ENCODE measurements at places on chromosomes 5 and 9.

DNA sequence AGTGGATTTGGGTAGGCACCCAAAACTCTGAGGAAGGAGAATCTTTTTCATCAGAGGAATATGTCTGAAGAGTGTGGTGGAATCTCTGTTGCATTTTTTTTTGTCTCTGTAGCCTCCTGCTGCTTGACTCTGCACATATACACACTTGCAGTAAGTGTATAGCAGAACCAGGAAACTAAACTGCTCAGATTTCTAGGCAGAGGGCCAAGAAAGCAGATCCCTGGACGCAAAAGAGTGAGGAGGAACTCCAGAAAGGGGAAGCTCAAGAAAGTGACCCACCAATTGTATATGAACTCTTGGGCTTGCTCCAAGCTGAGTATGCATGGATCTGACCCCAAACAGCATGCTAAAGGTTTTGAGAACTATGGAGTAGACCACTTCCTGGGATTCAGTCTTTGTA lies 181.8 kb downstream of the GADD45G start:
- H3K36me3 ChIP-seq = no peaks in the 10 kb centered on the region
- no peak for ATAC-seq
- no peak overlapping the region for H3K4me3 ChIP-seq

GRCh38 chr9:8633784-8634183 lies 834.2 kb upstream of the DMAC1 start:
- no peak overlapping the region for H3K27ac ChIP-seq
- H3K36me3 ChIP-seq = no peaks in the 10 kb centered on the region
- H3K4me1 ChIP-seq = no peaks in the 10 kb centered on the region
- peaks cover 7% of the 10 kb centered on the region for H3K27me3 ChIP-seq

GRCh38 chr5:58444805-58445204 lies 15.1 kb downstream of the PLK2 start:
- ATAC-seq = no peak
- H3K4me3 ChIP-seq = no peak overlapping the region
- H3K4me1 ChIP-seq = no peaks in the 10 kb centered on the region
- no peak overlapping the region for H3K27ac ChIP-seq
- peaks cover 24% of the 10 kb centered on the region for H3K27me3 ChIP-seq
- H3K36me3 ChIP-seq = no peaks in the 10 kb centered on the region

DNA sequence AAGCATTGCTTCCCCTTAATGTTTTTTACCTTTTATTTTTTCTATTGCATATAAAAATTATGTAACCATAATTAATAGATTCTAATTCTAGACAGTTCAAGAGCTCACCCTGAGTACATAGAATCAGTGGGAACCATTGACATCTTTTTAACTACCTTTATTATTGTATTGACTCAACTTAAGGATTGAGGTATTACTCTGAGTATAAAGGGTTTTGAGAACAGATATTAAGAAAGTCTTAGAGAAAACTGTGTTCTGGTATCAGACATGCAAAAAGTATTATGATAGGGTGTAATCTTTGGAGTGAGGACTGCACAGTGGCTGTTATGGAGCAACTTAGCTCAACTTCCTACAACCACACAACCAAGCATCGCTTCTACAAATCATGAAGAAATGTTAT lies 8.9 kb downstream of the SPEF2 start:
- no peaks in the 10 kb centered on the region for H3K27me3 ChIP-seq
- peaks cover 35% of the 10 kb centered on the region for H3K36me3 ChIP-seq
- peaks cover 12% of the 10 kb centered on the region for H3K4me1 ChIP-seq
- H3K27ac ChIP-seq = no peak overlapping the region

- H3K4me3 ChIP-seq = no peak overlapping the region
- H3K27ac ChIP-seq = no peak overlapping the region
- H3K27me3 ChIP-seq = no peaks in the 10 kb centered on the region
- ATAC-seq = no peak
- H3K36me3 ChIP-seq = no peaks in the 10 kb centered on the region
- H3K4me1 ChIP-seq = peaks cover 15% of the 10 kb centered on the region
Measured at GRCh38 chr5:126284977-126285696, 138.1 kb upstream of the GRAMD2B start.

GRCh38 chr5:423233-423565 lies 19.8 kb upstream of the EXOC3 start:
- peaks cover 23% of the 10 kb centered on the region for H3K4me1 ChIP-seq
- H3K27me3 ChIP-seq = peaks cover 16% of the 10 kb centered on the region
- H3K36me3 ChIP-seq = peaks cover 40% of the 10 kb centered on the region
- no peak for ATAC-seq

GRCh38 chr5:17229313-17229712 lies 11.9 kb downstream of the BASP1 start:
- no peak for ATAC-seq
- no peak overlapping the region for H3K27ac ChIP-seq
- no peaks in the 10 kb centered on the region for H3K4me1 ChIP-seq
- H3K27me3 ChIP-seq = peaks cover 21% of the 10 kb centered on the region
